ENCODE measurements at places on chromosomes 3 and 15.

DNA sequence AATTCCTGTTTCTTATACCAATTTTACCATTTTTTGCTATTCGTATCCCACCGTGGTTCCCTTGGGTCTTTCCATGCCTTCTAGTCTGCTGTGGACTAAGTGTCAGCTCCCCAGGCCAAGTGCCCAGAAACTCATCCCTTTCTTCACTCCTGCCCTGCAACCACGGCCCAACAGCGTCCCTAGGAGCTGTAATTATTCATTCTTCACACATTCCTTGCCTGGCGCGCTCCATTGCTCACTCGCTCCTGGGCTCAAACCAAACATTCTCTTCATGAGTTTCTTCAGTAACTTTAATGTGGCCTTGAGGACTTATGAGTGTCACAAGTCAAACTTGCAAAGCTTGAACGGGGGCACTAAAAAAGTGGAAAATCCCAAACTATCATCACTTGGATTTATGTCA, 15.7 kb downstream of the GABRB3 start:
- DNase-seq = no peak

DNA sequence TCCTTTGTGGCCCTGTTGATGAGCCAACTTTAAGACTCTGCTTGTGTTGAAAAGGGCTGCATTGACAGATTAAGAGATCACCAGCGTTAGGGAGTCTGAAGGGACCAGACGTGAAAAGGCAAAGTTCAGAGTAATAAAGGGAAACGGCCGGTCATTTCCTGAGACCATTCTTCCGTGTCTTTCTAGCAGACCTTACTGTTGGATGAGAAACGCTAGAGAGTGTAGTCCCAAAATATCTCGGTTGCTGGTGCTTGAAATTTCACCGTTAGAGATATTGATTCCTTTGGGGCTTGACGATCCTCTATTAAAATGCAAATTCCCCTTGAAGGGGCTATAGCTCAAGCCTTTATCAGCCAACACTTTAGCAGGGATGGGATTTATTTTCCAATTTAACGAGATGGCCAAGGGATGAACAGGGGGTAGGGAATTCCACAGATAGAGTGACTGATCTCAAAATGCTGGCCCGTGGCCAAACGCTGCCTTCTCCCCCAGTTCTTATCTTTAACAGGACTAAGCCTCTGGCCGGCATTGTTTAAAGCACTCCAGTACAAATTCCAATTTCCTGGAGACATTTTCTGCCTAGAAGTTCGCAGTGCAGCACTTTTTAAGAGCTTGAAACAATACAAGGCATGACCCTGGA, 250.4 kb downstream of the TJP1 start:
- DNase-seq = no peak

DNA sequence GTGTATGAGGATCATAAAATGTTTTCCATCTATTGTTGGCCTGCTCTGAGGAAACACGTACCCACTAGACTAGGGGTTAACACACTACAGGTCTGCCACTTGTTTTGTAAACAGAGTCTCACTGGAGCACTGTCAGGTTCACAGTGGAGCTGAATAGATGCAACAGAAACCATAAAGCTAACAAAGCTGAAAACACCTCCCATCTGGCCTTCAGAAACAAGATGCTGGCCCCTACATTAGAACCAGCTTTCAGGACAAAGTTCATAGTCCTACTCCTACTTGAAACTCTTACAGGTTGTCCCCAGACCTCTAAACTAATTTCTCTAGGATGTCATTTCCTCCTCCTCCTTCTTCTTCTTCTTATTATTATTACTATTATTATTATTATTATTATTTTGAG, 42.3 kb downstream of the SNX4 start:
- DNase-seq = no peak

GRCh38 chr3:154967090-154967489, 113.0 kb upstream of the MME start:
- no peak for DNase-seq

DNA sequence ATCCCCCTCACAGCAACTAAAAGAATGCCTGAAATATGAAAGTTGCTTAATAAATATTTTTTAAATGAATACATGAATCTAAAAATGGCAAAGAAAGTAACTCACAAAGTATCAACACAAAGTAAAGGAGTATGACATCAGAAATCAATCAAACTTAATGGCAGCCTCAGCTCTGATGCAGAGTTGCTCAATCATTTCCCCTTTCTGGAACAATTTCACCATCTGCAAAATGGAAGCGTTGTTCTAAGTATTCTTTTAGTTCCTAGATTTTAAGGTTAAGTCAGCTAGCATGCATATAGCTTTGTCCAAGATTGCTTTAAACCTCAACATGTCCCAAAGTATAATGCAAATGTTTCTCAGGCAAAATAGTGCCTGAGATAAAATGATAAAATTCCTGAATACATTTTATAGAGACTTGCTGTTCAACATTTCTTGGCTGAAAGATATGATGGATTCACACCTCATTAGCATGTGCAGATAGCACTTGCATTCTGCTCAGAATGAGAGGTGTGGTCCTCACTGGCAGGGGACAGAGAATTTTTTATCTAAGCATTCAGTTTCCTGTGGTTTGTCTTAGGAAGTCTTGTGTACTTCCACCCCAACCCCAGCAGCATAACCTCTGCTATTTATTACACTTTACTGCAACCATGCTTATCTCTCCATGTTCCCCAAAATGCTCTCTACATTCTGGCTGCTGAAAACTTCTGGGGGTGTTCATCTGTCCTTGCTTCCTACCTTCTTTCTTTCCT, 429.3 kb downstream of the GRM7 start:
- no peak for DNase-seq

DNA sequence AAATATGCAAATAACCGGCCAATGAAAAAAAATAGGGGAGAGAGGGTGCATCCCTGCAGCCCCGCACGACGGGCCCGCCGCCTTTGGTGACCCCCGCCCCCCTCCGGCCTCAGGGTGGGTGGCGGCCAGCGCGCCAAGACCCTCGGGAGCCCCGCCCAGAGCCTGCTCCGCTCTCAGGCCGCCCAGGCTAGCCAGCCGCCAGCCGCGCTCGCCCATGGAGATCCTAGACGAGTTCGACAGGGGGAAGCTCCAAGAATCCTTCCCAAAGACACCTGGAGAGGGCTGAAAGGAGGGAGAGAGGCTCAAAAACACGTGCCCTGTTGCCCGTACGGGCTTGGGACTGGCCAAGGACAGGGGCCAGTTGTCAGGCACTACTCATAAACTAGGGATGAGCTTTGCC, 434.0 kb downstream of the NR2F2 start:
- DNase-seq = no peak

- no peak for DNase-seq
Measured at GRCh38 chr3:169591983-169592644, 71.4 kb downstream of the MECOM start.

DNA sequence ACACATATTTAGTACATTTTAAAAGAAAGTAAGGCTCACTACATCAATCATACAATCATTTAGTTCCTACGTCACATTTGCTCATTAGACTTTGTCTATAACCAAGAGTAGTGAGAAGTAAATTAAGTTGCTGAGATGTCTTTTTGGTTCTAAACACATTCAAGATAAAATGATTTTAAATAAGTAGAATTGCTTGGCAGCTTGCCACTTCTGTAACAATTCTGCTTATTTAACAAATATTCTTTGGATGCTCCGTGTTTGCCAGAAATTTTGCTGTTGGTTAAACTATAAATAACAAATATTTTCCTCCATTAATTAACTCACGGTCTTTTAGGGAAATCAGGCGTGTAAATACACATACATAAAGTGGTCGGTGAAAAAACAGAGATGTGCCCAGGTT, 18.3 kb downstream of the SUCNR1 start:
- DNase-seq = no peak

DNA sequence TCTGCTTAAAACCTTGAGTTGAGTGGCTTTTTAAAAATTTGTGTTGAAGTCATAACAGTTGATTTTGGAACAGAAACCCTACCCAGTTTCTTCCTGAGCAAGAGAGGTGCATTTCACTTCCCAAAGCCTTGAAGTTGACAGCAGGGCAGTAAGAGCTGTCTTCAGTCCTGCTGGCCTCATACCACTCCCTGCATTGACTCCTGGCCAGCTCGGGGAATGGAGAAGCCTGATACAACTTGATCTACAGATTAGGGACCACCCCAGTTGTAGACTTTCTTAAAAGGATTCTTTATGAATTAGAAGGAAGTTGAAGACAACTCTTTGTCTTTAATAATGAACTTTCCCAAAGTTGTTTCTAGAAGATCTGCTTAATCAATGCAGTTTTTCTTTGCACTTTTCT, 90.6 kb upstream of the FLNB start:
- DNase-seq = no peak

GRCh38 chr3:164326714-164327113, 751.6 kb downstream of the SI start:
- no peak for DNase-seq

- no peak for DNase-seq
Measured at GRCh38 chr3:12384451-12385233, 95.8 kb downstream of the PPARG start.

Measured in CD4-positive, alpha-beta T cell (primary cell).